ENCODE measurements at places on chromosomes 16 and 17.

- no peak for DNase-seq
Measured at GRCh38 chr16:67188323-67188722, 1.6 kb downstream of the EXOC3L1 start.

- DNase-seq, result no peak
Measured at GRCh38 chr16:88966986-88967829, 9.8 kb downstream of the CBFA2T3 start.

DNA sequence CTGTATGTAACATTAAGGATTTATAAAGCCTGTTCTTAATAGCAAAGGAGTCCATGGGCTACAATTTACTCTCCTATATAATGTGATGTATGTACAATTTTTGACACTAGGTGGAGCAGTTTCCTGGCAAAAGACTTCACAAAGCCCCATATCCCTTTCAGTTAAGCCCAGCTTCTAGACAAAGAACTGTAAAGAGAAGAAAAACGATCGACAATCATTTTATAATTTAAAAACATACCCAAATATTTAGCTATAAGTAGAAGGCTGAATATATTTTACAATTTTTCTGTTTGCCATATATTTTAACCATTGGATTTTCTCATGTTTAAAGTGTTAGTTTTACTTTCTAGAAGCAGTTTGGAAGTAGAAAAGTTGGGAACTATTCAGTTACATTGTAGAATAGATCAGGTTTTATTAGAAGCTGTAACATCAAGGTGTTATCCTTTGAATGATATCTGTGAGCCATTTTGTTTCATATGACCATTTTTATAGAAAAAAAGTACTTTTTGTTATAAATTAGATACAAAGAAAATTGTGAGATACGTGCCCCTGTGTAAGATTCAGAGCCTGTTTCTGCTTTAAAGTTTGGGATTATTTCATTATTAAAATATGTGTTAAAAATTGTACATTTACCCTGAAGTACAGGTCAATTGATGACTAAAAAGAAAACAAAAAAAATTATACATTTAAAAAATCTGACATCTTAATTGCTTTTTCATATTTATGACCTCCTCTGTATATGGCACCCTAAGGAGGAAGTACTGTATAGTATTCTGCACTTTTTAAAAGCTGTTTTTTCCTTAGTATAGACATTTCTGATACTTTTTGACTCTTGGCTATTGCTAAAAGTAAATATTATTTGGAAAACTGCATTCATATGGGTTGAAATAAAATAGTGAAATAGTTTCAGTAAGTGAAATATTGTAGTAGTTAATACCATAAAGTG, 46.3 kb downstream of the VMP1 start:
- DNase-seq, result peak; percentile 50

DNA sequence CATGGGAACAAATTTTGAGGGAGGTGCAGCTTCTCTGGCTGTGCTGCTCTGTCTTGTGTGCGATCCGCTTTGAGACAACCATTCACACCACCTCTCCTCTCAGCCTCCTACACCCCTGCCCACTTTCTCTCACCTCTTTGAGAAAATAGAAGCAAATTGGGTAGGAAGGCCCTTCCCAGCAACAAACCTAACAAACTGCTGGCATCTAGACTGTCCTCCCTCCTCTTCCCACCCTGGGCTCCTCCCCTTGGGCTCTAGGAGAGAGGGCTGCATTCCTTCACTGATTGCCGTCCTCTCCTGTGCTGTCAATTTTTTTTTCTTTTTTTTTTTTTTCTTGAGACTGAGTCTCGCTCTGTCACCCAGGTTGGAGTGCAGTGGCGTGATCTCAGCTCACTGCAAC, 13.5 kb downstream of the CDIPT start:
- DNase-seq, result no peak

DNA sequence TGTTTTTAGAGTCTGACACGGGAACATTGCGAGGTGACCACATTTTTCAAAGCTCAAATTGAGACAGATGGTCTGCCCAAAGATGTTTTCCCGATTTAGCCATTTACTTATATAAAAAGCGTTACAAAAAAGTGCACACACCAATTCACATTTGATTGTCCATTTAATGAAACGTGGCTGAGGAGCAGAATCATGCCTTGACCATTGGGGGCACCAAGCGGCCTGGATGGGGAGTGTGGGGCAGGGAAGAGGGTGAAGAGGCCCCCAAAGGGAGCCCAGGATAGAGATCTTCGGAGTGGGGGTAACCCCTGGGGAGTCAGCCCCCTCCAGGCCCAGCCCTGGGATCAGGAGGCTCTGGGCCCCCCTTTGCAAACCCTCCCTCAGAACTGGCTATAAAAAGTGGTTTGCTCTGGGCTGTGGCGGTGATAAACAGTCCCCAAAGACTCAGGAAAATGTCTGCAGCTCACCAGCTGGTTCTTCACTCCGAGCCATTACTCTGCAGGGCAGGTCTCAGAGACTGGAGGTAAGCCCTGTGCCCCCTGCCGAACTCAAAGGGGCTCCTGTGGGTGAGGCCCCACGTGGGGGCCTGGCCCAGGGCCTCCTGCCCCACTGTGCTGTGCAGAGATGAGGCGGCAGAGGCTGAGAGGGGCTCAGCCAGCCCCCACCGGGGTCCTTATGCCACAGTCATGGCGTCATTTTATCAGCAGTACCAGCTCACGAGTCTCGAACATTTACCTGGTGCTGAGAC, 105.9 kb upstream of the SEC14L1 start:
- DNase-seq, result no peak

DNA sequence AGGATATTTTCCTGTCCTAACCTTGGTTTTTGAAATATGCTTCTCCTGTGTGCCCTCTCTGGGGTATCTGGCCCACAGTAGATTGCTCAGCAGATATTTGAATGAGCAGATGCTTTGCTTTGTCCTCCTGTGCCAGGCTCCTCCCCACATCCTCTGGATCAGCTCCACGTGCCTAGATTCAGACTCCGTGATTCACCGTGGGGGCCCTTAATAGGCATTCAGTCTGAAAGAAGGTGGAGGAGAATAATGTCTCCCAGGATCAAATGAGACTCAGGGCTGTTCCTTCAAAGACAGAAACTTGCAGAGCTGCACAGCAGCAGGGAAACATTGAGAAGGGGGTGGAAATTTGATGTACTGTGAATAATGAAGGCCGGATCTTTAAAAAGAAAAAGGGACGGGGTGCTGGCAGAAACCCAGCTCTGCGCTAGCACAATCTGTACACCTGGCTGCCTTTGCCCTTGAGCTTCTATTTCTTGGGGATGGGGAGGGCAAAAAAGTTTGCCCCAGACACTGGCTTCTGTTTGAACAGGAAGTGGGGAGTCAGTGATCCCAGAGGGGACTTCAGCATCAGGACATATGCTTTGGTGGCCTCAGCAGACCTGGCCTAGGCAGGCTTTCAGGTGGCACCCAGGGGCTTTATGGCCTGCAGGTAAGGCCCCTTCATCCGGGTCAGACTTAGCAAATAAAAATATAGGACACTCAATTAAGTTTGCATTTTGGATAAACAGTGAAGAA, 15.9 kb upstream of the SLC12A3 start:
- DNase-seq, result no peak

DNA sequence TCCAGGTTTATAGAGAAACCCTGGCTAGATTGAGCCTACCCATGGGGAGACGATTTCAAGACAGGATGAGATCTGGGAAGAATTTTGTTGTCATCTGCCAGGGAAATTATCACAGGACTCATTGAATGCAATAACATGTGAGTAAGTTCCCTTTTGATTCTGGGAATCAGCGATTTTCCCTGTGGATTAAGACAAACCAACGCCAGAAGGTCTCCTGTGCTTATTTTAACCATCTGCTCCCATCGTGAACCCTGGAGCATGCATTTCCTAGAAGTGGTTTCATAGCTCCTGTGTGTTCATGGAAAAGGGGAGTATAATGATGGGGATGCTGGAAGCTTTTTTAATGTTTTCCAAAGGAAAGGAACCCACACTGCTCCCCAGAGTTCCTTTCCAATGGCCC, 21.0 kb upstream of the ARHGAP44 start:
- DNase-seq, result no peak

DNA sequence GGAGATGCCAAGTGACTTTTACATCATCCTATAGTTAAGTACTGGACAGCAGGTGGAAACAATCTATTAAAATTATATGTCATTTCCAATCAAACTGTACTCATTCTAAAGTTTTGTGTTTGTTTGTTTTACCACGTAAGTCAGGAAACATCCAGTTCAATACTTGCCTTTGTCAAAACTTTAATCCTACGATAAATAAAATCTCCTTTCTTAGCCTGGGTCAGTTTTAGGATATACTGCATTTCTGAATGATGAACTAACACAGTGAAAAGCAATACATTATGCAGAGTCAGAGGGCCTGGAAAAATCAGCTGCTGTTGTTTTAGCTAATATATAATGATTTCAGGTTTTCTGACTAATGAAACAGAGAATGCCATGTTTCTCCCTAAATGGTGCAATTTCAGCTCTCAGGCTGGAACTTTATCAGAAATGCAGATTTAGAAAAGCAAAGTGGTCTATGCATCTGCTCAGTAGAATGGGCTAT, 756.4 kb downstream of the CDH11 start:
- DNase-seq, result no peak

DNA sequence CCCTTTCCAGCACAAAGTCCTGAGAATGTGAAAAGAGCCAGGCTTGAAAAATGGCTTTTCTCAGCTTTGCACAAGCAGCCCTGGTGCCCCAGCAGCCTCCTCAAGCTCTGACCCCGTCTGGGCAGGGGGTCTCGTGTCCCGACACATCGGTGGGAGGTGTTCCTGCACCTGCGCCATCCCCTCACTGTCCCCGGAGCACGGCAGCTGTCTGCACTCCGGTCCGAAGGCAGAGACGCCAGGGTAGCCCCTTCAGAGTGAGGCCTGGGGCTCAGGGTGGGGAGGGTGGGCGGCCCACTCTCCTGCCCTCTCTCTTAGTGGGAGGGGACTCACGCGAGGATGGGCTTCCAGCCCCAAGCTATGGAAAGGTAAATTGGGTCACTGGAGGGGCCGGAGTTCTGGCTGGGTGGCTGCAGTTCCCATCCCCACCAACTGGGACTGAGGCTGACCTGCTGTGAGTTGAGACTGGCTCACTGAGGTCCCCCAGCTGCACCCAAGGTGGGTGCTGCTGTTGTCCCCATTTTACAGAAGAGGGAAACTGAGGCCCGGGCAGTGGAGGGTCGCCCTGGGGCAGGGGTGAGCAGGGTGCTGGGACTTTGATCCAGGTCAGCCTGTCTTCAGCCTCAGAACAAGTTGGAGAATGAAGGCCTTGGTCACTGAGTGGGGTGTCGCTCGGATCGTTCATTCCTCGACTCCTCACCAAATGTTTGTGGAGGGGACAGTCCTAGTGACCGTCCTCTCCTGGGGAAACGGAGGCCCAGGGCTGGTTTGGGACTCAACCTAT, 2.3 kb upstream of the BAIAP3 start:
- DNase-seq, result no peak

GRCh38 chr17:76659928-76660655, 16.5 kb upstream of the ST6GALNAC1 start:
- no peak for DNase-seq

DNA sequence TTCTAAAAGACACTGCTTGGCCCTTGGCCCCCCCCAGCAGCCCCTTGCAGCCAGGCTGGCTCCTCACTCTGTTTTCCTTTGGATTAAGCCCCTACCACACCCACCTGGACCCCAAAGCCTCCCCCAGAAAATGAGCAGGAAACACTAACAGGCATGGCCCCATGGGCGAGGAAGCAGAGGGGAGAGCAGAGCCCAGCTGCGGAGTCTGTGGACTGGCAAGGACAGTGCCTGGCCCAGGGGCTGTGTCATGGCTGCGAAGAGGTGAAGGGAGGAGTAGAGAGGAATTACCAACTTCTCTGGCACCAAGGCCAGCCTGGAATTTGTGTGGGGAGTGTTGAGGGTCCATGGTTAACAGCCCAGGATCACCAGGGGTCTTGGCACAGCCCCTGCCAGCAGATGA, 47.4 kb downstream of the MRC2 start:
- DNase-seq, result no peak

DNA sequence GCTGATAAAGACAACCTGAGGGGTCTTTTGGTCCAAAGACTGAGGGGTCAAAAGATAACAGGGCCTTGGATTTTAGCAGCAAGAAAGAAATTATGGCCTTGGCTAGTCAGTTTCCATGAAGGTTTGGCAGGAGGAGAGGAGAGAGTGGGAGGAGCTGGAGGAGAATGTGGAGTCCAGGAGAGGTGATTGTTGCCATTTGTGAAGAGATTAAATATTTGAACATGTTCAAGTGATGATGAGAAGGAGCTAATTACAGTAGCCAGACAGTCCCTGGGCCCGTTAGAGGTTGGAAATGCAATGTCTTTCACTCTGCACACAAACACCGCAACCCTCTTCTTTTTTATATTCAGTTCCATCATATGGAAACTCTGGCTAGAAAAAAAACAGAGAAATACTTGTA, 68.6 kb downstream of the TNRC6C start:
- DNase-seq, result no peak

- no peak for DNase-seq
Measured at GRCh38 chr17:57622683-57623433, 122.2 kb downstream of the CCDC182 start.

GRCh38 chr16:30649725-30650368, 913 bp upstream of the PRR14 start:
- no peak for DNase-seq

DNA sequence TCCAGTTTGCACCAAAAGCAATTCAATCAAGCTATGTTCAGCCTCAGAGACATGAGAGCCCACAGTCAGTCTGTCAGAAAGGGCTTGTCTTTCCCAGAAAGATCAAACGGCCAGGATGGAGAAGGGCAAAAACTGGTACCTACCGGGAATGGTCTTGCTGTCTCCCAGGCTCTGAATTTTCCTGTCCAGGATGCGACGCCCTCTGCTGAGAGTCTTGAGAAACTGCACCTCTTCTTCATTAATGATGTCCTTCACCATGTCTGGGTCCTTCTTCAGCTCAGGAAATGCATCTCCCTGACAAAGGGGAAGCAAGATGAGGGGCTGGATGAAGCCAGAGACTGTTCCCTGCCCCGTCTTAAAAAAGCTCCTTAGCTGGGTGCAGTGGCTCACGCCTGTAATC, 15.8 kb upstream of the EXOSC6 start:
- DNase-seq, result no peak

- no peak for DNase-seq
Measured at GRCh38 chr16:4227040-4227332, 14.9 kb downstream of the SRL start.

DNA sequence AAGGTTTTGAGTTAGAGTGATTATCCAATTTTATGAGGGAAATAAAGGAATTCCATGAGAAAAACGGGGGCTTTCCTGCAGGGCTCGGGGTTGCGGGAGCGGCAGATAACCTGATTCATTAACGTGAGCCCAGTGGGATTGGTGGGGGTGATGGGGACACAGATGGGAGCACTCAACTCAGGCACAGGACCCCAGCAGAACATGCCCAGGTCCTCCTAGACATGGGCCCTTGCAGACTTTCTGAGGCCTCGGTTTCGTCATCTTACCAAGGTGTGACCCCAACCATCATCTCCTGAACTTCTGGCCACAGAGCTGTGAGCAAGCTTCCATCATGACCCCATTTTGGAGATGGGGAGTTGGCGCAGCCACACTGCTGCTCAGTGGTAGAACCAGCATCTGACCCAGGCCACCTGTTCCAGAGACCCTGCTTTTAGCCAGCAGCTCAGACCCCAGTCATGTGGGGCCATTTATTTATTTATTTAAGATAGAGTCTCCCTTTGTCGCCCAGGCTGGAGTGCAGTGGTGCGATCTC, 22.3 kb downstream of the CARHSP1 start:
- no peak for DNase-seq

- DNase-seq, result no peak
Measured at GRCh38 chr16:4344983-4345835, 5.9 kb downstream of the PAM16 start.

GRCh38 chr17:29216181-29216580, 30.5 kb upstream of the CRYBA1 start:
- DNase-seq, result no peak
